ENCODE measurements at places on chromosomes 6 and 20. TPM values are rescaled to one million over a fixed set of nuclear protein-coding genes. Genes with fewer than 3 reads are reported as not detected.

TREM1 gene
- polyA plus RNA-seq: not detected

DNA sequence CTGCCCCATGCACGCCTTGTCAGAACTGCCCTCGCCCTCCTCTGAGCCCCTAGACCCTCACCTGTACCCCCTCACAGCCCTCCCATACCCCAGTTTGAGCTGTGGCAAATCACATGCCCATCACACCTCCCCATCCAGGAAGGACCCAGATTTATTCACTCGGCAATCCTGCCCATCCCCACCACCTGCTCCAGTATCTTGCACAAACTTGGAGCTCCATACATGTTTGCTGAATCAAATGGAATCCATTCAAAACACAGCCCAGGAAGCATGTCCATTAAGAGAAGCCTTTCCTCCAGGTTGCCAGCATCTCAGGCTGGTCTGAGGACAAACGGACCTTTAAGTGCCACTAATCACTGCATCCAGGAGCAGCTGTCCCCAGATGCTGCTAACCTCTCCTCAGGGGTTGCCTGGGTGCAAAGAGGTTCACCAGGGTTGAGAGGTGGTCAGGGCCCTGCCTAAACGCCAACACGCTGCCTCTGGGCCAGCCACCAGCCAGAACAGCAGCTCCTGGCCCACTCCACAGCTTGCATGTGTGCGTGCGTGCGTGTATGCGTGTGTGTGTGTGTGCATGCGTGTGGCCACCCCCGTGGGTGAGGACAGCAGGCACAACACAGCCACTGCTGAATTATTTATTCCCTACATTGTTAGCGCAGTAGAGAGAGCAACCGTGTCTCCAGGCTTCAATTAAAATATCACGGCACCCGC lies 31.0 kb downstream of the GRM4 start:
- no peak for DNase-seq

DNA sequence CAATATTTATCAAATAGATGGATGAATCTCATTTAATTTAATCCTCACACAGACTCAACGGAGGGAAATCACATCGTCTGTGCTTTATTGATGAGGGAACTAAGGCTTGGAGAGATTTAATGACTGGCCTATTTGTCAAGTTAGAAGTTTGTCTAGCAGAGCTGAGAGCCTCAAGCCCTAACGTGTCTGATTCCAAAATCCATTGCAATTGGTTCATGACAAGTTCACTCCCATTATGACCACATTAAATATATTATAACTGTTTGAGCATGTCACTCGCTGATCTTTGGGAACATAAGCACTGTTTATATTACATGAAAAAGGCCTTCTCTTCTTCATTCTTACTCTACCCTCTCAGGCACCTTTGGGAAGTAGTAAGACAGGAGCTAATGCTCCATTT lies 89.4 kb upstream of the SIRPA start:
- DNase-seq: no peak

GRCh38 chr6:27148404-27148795 lies 99.1 kb upstream of the PRSS16 start:
- DNase-seq: no peak

DNA sequence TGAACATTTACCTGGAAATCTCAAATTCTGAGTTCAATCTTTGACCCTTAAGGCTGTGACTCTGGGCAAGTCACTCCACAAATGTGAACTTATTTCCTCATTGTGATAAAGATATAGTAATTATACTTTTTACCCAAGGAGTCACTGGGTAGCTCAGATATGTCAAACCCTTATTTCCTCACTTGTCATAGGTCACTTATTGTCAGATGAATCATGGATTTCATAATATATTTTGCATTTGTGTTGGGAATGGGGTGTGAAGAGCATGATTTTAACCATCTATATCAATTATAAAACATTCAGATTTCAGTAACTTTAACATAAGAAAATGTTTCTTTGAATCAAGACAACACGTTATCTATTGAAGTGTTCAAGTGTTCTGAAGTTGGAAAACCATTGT lies 3.7 kb upstream of the CARMIL1 start:
- DNase-seq: no peak

DNA sequence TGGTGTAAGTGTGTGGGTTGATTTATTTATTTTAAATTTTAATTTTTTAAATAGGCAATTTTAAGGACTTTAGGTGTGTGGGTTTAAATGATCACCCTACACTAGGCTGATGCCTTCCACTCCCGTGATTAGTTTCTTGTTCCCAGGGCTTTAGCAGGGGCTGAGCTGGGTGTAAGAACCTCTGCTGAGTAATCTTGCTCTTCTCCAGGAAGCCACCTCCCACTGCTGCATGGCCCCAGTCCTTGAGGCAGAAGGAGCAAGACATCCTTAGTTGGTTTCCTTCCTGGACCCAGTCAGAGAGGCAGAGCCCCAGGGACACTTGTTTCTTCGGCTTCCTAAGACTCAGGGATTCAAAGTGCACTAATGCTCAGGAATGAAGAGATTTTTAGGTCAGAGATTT lies 19.8 kb upstream of the CDC5L start:
- no peak for DNase-seq

GRCh38 chr6:14386668-14387067 lies 269.1 kb downstream of the CD83 start:
- no peak for DNase-seq

SIRPB1 gene
- 0.30 TPM for polyA plus RNA-seq

GRCh38 chr6:151647976-151648639 lies 154.3 kb downstream of the CCDC170 start:
- no peak for DNase-seq

SSTR4 gene
- not detected for polyA plus RNA-seq

- DNase-seq: no peak
These were observed 94.2 kb downstream of the OLIG3 start for GRCh38 chr6:137399881-137400443.
